Stimulated activated CD4-positive, alpha-beta T cell treated with anti-CD3 and anti-CD28 coated beads, TNF-alpha, amount 100 ng/mL, for 4 hours (primary cell): ENCODE measurements at places on chromosomes 5 and 9.

DNA sequence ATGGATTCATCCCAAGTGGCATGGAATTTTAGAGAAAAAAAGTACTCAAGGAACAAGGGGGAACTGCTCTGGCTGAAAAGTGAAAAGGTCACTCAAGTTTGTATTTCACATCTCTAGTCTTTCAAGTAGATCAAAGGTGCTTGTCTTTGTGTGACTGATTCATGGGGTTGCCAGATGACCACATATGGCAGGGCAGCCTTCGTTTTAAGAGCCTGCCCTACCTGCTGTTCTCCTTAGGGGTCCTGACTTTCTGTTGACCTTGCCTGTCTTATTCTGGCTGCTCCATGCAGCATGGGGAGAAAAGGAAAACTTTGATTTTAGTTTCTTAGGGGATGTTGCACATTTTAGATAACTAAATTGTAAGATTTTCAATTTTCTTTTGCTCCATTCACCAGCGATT lies 877.7 kb downstream of the TLE1 start:
- DNase-seq, result no peak

- no peak for DNase-seq
Observed at GRCh38 chr9:115941561-115942315, 211.9 kb upstream of the PAPPA start.

GRCh38 chr9:3962496-3962895 lies 337.4 kb downstream of the GLIS3 start:
- no peak for DNase-seq

DNA sequence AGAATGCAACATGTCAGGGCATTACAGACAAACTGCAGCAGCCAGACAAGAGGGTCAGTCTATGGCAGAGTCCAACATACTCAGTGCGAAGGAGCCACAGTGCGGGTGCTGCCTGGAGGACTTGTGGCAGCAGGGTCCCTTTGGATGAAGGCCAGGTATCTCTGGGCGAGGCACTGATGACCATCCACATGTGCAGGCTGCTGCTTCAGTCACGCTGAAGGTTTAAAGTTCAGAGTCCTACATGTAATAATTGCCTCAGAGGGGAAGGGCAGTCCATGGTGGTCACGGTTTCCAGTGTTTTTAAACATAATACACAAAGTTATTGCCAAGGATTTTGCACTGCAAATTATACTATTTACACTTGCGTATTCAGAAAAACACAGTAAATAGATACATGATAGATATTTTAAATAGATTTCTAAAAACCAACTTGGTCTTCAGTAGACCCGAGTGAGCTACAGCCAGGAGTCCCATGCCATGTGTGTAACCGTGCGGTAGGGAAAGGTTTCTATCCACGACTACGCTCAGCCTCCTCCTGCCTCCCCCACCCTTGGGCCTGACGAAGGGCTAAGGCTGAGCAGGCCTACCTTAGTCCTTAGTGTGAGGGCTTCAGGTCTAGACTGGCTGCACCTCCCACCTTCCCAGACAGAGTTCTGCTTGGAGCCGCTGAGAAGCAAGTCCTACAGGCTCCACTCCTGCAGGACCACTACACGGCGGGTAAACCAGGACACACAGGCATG lies 76.2 kb downstream of the GPR21 start:
- DNase-seq, result no peak

- DNase-seq, result no peak
Observed at GRCh38 chr5:105167092-105167491, 1604.5 kb upstream of the NUDT12 start.

DNA sequence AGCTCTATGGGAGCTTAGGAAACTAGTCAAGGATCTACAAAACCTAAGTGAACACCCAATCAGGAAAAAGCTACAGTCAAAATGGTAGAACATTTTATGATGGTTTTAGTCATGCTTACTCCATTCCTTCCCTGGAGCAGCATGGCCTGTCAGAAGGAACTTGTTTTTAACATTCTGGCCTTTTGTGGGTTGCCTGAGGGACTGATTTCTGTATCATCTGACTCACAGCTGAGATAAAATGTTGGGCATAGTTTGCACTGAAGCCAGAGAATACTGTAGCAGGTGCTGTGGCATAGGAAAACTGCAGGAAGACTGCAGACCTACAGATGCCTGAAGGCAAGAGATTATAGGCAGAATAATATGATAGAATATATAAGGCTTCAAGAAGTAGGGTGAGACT lies 719.6 kb upstream of the GRAMD2B start:
- no peak for DNase-seq

DNA sequence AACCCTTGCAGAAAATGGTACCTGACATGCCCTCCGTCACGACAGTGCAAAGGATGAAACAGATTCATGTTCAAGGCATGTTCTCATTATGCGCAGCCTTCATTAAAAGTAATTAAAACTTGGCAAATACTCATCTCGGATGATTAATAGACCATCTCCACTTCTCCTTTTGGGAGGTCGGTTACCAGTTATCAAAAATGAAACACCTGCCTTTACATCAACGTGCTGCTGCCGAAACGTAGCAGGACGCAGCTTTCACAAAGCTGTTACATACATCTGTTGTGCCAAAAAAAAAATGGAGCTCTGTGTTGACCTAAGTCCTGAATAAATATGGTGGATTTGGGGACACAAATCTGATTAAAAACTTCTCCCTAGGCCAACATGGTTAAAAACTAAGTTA lies 75.7 kb downstream of the PTCH1 start:
- no peak for DNase-seq

- DNase-seq, result no peak
Observed at GRCh38 chr5:35938568-35939227, at the start of gene CAPSL. TSS of gene CAPSL (minus strand) at chr5:35938622. CDS start at chr5:35921120, 17,502 bp downstream.

DNA sequence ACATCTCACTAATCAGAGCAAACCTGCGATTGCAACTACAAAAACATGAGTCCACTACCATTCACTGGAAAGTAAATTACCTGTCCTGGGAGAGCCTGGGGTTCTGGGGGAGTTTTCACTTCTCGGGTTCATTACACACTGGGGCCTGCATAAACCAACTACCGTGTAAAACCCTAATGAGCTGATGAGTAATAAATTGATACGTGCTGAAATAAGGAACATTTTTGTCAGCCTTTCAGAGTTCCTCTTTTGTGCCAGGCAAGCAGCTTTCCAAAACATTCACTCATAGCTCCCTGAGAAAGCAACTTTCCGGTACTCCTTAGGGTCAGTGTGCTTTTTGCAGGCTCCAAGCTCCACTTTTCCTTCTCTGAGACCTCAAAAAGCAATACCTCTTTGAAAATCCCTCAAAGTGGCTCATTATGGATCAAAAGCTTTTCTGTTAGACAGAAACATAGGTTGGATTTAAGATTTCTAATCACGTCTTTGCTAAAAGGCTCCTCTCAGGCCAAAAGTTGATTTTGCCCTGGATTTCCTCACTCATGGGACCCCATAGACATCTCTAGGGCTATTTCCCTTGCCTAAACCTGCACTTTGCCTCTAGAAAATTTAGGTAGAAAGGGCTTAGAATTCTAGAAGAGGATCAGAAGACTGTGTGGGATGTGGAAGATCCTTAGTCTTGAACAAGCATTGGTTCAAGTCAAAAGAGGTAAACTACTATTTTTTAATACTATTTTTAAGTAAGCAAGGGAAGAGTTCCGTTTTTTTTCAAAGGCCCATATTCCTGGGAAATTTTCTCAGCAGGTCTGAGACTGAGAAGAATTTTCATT lies 74.8 kb downstream of the ST8SIA4 start:
- DNase-seq, result no peak

DNA sequence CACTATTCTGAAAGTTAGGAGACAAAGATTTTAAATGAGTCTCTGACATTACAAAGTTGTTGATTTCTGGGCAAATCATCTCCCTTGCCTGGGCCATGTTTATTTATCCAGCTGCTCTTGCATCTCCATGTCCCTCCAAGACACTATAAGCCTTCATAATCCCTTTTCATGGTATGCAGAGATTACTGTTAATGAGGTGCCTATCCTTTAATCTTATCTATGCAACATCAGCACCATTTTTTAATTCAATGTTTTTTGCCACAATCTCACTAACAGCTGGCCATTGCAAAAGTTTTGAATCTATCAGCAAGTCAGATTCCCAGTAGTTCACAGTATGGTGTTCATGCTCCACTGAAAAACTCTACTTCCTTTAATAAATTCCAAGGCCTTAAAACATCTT lies 108.5 kb upstream of the PTPRD start:
- no peak for DNase-seq

GRCh38 chr9:16598316-16598715 lies 272.2 kb downstream of the BNC2 start:
- DNase-seq, result no peak

GRCh38 chr9:124353811-124354274 lies 61.4 kb downstream of the PSMB7 start:
- DNase-seq, result no peak

DNA sequence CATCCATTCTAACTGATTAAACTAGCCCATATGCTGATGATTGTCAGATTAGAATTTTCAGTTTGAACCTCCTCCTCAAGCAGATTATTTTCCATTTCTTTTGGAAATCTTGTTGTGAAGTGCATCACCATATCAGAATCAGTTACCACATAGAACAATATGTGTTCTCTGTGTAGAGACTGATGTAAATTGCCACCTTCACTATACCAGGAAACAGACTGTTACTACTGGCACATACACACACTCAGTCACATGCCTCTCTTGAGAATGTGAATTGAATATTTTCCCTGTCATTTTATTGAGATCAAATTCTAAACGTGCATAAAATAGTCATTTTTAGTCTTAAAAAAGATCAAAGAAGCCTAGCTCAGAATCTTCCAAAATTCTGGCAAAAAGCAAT lies 161.4 kb downstream of the ALDH1A1 start:
- no peak for DNase-seq

DNA sequence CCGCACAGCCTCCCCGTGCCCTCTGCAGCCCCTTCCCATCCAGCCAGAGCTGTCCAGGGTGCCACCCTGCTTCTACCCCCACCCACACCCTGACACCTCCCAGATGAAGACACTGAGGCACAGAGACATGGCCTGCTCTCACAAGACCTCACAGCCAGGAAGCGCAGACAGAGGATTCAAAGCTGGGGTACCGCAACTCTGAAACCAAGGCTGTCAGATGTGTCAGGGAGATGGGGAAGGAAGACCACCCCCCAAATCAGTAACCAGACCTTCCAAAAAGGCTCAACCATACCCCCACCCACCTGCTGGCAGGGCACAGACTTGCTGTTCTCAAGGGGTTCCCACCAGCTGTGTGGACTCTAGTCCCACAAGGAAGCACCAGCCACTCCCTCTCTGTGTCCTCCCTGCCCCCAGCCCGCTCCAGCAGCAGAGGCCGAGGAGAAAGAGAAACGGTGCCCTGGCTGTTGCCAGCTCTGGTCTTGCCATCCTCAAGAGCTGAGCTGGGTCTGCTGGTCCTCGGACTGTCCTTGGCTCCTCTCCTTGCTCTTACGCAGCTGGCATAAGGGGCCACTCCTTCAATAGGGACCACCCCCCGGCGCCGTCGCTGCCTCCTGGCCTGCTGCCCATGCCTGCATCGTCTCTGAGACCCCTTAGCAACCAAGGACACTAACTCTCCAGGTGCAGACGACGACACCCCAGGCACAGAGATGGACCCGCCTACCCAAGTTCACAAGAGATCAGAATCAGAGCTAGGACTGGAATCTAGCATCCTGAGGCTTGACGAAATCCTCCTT lies 699 bp downstream of the AKNA start:
- no peak for DNase-seq

GRCh38 chr5:65482296-65482735 lies 596 bp upstream of the ADAMTS6 start:
- DNase-seq, result no peak

GRCh38 chr5:96637196-96637595 lies 25.0 kb upstream of the CAST start:
- no peak for DNase-seq
